ENCODE measurements at places on chromosomes 12 and 14.

DNA sequence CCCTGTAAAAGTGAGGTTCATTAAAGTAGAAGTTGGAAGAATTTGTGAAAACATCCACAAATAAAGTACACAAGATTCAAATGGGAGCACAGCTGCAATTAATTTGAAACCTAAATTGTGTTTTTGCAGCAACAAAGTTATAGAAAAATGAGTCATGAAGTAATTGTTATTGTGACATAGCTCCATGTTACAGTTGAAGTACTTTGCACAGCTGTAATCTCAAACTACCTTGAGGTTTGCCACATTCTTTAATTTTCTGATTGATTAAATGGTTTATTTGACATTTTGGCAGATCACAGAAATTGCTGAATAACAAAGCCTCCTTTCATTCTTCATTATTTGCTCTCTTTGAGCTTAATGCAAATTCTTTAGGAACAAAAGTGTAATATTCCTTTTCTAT, 111.3 kb downstream of the RMST start:
- DNase-seq = no peak

DNA sequence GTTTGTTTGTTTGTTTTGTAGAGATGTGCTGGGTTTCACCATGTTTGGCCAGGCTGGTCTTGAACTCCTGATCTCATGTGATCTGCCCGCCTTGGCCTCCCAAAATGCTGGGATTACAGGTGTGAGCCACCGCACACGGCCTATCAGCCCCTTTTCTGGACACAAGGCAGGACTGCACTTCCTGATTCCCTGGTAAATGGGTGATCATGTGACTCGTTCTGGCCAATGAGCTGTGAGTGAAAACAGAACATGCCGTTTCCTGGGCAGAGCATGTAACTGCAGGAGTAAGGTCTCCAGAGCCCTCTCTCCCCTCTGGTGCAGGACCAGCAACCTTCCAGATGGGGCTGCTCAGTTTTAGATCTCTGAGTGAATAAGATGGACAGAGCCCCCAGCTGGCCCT, 92.7 kb downstream of the ITPK1 start:
- no peak for DNase-seq

GRCh38 chr12:1809591-1810190, 10.7 kb upstream of the LRTM2 start:
- no peak for DNase-seq

DNA sequence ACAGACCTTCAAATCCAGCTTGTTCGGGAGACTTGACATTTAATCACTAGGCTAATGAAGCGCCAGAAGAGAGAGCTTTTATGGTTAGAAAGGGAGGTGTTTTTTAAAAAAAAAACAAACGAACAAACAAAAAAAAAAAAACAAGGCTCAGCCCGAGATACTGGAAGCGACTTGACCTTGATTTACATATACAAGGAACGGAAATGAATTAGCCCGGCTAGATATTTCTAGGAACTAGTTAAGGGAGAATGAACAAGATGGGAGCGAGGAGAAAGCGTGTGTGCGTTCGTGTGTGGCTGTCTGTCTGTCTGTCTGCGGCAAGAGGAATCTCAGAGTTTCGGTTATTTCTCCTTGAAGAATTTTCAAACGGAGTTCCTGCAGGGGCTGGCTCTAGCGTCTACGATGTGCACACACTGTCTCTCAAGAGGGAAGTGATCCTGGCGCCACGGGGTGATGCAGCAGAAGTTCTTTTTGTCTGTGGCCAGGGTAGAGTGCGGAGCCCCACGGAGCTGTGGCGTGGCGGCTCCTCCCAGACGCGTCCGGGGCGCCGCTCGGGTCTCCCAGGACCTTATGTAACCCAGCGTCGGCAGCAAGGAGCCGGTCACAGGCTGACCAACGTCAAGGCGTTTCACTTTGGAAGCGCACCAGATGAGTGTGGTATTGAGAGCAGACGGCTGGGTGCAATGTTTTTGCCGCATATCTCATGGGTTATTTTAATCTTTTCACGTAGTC, 18.8 kb downstream of the SOCS2 start:
- no peak for DNase-seq

DNA sequence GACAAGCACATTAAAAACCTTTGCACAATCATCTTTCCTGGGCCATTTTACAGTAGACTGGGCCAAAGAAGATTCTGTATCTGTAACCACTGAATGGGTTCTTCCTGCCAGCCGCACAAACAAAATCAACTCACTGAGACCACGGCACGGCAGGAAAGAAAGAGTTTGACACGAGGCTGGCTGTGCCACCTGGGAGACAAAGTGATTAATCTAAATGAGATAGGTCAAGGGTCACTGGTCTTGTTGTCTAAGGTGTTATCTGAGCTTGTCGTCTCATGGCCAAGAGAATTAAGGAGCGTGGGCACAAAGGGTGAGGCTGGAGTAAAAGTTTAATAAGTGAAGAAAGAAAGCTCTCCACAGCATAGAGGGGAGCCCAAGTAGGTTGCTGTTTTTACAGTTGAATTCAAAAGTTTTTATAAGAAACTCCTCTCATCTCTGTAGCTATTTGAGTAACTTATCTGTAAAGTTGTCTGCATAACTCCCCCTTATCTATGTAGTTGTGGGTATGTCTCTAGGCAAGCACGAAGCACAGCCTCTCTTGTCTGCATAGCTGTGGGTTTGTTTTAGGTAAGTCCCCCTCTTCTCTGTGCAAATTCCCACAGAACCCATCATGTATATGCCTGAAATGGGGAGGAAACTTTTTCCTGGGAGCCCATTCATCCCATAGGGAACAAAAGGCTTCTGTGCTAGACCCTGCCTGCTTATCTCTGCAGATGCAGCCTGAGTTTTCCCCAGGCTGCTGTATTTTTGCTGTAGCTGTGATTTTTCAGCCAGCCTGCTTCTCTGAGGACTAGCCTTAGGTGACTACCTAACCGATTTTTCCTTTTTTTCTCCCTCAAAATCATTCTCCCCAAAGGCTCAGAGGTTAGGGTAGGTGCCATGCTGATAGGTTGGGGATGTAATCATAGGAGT, 1314.6 kb upstream of the TMEM132C start:
- no peak for DNase-seq

DNA sequence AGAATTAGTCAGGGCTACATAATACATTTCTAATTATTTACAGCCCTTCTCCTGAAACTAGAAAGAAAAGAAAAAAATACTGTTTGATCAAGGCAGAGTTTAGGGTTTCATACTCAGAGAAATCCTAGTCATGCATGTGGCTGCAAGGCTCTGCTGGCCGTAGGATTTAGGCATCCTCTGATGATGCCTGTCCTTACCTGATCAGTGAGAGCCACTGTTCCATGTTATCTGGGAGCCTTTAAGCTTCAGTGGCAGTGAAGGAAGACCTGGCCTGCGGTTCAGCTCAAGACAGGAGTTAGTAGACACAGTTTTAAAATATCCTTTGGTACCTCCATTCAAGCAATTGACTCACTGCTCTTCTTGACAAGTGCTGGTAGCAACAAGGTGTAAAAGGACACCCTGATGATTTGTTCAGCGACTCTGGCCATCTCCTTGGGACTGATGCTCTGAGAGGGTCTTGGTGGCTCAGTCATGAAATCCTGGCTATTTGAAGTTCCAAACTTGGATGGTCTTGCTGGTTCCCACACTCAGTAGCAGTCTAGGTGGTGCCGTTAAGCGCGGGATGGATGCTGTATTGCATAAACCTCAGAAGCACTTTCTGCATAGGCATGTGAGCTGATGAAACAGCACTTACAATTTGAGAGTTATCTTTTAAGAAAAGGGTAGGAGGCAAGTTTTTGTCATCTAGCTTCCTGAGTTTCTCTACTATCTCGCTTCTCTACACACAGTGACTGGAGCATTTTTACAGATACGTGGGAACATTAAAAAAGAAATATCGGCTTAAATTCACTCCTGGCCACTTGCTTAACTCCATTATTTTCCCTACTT, 162.0 kb downstream of the SAMD4A start:
- no peak for DNase-seq

- no peak for DNase-seq
Observed at GRCh38 chr12:79435742-79436141, 255.0 kb downstream of the PAWR start.

- no peak for DNase-seq
Observed at GRCh38 chr12:113899561-113900471, 66.3 kb downstream of the RBM19 start.

DNA sequence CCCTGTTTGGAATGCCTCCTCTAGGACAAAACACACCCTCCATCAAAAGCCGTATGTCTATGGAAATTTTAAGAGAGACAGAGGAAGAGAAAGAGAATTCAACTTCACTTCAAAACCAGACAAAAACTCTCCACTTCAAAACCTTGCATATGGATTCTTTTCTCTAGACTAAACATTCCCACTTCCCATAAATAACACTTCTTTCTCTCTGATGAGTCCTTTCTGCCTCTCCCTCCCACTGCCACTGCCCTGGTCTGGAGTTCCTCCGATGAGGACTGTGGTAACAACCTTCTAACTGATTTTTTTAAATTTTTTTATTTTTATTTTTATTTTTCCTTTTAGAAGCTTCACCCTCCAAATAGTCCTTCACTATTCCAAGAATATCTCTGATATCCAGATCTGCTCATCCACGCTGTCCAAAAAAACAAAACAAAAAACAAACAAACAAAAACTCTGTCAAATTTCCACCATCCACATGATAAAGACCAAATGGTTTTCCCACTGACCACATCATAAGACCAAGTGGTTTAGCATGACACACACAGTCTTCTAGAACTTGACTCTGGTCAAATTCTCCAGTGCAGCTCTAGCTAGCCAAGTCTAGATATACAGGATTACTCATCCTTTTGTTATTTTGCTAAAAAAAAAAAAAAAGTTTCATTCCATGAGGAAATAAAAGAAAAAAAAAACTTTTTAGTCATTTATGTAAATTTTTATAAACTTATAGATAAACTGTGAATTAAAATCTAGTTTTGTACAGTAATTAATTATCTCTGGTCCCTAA, 256.0 kb downstream of the PPFIA2 start:
- no peak for DNase-seq

- DNase-seq = no peak
Observed at GRCh38 chr12:1204581-1205121, 213.6 kb downstream of the ERC1 start.

GRCh38 chr12:3735432-3735831, 17.5 kb downstream of the CRACR2A start:
- no peak for DNase-seq

DNA sequence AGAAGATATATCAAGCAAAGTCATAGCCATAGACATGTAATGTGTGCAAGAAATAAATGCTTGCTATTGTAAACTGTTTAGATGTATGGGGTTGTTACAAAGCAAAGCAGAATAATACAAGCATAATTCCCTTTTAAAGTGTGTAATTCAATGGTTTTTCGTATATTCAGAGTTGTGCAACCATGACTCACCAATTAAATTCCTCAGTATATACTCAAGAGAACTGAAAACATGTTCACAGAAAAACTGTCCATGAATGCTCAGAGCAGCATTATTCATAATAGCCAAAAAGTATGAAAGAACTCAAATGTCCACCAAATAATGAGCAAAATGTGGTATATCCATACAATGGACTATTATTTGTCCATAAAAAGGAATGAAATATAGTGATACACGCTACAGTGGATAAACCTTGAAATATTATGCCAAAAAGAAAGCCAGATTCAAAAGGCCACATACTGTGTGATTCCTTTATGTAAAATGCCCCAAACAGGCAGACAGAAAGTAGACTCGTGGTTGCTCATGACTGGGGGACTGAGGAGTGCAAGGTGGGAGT, 9.3 kb downstream of the GXYLT1 start:
- no peak for DNase-seq

DNA sequence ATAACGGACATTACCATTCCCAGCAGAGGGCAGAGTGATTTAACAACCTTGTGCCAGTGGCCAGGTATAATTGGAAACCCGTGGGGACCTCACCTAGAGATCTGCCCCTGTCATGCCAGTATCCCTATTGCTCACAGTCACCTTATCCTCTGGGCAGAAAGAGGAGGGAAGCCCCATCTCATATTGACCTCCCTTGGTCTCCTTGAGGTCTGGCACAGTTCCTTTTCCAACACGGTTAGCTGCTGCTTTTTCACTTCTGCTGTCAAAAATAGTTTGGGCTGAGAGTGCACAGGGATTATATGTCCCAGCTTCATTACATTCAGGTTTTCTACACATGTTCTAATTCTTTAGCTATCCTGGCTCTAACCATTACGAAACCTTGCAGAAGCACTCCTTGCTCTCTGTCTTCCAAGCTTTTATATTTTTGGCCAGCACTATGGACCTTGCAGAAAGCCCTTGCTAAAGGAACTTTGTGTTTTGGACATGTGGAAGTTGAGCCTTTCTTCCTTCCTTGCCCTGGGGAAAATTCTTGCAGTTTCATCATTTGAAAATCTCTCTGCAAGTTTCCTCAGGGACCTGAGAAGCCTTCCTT, 111.7 kb upstream of the MIS18BP1 start:
- no peak for DNase-seq

- no peak for DNase-seq
Observed at GRCh38 chr12:69331909-69332684, 16.1 kb upstream of the LYZ start.

DNA sequence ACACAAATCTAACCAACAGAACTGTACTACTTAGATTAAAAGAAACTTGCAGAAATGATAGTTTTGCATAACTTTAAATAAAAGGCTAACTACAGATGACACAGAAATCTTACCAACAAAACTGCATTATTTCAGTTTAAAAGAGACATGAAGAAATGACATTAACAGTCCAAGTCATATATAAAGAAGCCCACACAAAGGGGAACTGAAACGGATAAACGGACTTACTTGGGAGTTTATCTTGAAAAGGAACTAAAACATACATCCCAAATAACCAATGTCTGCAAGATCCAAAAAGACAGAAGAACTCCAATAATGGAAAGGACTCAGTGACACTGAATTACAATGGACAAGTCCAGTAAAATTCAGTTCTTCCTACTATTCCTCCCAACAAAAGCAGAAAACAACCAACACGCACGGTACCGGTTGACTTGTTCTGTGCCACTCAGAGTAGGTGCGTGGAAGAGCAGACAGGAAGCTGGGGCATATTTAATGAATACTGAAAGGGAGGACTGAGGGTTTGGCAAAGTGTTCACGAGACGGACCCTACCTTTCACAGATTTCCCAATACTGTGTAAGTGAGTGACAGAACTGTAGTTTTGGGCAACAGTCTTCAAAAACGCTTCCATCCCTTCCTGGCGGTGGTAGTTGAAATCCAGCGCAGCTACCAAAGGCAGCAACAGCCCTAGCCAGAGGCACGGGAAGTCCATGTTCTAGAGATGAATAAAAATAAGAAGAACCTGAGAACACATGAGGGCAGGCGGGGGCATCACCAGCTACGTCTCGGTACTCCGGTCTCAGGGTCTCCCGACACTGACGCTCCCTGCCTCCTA, 627 bp downstream of the CPM start:
- no peak for DNase-seq

DNA sequence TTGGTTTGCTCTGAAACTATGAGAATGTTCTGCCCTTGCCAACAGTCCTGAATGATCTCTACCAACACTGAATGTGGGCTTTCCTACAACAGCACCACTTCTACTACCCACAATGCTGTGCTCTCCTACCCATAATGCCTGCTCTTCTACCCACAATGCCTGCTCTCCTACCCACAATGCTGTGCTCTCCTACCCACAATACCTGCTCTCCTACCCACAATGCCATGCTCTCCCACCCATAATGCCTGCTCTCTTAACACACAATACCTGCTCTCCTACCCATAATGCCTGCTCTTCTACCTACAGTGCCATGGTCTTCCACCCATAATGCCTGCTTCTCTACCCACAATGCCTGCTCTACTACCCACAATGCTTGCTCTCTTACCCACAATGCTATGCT, 92.3 kb downstream of the KCNK13 start:
- no peak for DNase-seq

Measured in cortex of kidney (tissue), 1 donor.